ENCODE measurements at places on chromosomes 2 and 18.

GRCh38 chr2:189799531-189799930 is 15.3 kb downstream of the PMS1 start:
- no peak for DNase-seq

GRCh38 chr2:229869226-229869625 is 52.6 kb downstream of the TRIP12 start:
- no peak for DNase-seq

DNA sequence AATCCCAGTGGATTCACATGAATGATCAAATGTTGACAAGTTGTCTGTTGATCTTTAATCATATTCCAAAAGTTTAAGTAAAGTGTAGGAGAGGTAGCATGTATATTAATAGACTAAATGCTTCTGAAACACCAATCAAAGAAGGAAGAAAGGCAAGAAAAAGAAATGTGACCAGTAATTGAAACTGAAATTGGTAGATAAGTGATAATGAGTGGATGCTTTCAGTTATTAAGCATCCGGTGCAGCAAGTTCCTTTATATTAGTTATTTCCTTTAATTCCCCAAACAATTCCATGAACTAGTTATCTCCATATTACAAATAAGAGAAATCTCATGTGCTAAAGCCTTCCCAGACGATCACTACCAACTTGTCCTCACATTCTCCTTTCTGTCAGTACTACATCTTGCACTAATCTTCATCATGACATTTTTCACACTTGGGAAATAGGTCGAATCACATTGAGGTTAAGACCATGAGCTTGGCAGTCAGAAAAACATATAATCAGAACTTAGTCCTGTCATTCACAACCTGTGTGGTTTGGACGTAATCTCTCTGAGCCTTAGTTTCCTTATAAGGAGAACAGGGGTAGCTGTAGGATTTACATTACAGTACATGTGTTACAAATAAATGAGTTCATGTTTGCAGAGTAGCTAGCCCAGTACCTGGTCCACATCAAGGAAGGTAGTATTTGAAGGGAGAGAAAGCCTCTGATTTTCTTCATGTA is 182.1 kb downstream of the NOL4 start:
- no peak for DNase-seq

DNA sequence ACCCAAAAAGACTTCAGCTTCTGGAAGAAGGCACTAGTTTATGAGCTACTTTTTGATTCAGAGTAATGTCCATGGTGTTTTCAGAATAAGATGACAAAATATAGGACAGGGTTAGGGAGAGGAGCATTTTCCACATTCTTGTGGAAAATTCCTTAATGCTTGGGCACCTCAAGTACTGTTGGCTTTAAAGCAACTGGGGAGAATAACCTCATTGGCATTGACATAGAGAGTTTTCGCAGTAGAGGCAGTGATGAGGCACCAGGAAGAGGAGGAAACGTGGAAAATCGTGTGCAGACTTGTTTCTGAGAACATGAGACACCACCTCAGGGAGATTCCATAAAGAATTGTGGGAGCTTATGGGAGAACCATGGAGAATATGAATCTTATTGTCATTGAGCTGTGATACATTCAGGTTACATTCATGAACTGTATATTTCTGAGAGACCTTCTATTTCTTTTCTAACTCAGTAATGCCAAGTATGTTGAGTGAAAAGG is 929.0 kb upstream of the NRXN1 start:
- no peak for DNase-seq

GRCh38 chr2:234536178-234536965 is 39.5 kb upstream of the ARL4C start:
- DNase-seq, result peak; percentile 38

DNA sequence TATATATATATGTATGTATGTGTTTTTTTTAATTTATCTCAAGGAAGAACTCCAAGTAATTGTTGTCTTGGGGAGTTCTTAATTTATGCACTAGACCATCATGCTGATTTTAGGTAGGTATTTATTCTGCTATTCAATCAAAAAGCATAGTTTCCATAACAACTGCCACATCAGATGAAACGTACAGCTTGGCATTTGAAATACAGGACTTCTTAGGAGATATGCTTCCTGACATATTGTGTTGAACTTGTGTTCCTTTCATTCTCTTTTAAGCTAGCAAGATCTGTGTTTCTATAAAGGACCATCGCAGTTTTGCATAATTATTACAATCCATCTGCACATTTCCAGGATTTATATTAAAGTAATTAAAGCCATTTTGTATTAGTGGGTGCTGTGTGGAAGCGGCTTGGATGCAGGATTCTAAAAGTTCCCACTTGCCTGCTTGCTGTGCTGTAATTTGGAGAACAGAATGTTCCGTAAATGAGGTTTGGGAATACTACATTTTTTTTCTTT is 343.5 kb upstream of the FANCL start:
- DNase-seq, result no peak

DNA sequence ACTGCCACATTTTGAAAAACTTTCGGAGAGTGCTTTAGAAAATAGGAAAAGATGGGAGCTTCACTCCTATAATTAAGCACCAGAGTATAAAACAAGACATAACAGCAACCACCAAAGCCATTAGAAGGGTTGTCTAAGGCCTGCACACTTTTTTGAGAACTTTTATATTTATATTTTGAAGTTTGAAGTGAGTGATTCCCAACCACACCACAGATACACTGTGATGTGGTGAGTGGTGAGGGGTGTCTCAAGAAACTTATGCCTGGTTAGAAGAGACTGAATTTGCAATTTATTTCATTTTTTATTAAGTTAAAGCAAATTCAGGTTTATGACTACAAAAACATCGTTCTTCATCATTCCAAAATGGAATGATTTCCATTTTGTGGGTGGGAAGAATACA is 161.9 kb downstream of the DNAH6 start:
- DNase-seq, result no peak

GRCh38 chr2:217475101-217475500 is 527.7 kb downstream of the TNS1 start:
- DNase-seq, result no peak

GRCh38 chr2:54420524-54421172 is 35.5 kb upstream of the SPTBN1 start:
- DNase-seq, result no peak

DNA sequence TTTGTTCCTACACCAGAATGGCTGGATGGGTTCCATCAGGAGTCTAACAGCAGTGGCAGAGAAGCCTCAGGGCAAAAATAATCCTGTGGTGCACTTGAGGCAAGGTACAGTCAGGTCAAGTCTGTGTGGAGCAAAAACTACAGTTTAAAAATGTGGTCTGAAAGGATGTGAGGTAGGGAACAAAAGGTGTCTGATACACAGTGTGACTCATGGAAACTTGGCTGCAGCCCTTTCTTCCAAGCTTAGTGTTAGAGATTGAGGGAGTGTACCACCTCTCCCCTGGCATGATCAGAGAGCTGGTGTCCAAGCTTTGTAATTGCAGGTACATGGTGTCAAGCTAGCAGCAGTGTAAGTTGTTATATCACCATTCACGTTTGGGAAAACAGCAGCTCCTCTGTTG is 8.9 kb downstream of the ANKAR start:
- DNase-seq, result no peak

- no peak for DNase-seq
These were observed 783.6 kb upstream of the ZEB2 start for GRCh38 chr2:145303536-145303935.

DNA sequence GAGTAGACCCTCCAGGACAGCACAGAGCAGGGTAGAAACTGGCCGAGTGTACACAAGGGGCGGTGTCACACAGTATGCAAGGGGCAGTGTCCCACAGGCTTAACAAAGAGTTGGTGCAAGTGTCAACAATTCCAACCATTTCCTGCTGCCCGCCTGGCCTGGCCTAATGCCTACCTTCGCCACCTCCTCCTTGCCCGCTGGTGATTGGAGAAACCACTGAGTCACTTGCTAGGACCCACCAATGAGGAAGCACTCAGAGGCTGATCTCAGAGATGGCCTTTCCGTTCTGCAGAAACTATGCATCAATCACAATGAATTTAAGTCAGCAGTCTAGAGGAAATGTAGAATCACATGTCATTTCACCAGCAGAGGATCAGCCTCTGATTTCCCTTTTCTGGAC is 263.3 kb upstream of the PKDCC start:
- no peak for DNase-seq

GRCh38 chr2:101697124-101698013 is at the start of gene MAP4K4:
Gene MAP4K4 (plus strand): TSS chr2:101697707. CDS start chr2:101698081, 374 bp downstream.
- no peak for DNase-seq

DNA sequence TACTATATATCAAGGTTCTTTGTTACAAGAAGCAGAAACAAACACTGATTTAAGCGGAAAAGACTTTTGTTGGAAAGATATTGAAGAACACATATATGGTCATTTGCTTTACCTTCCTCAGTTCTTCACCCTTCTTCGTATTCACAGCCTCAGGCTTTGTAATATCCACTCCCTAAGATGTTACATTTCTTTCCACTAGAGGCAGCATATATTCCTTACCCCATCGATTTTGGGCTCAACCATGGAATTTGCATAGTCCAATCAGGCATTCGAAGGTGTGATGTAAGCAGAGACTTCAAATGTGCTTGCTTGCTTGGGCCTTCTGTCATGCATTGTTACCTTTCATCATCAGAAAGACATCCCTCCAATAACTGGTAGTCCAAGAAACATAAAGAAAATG is 287.4 kb downstream of the PID1 start:
- DNase-seq, result no peak

- no peak for DNase-seq
These were observed 21.6 kb upstream of the DSC3 start for GRCh38 chr18:31064130-31064529.

- no peak for DNase-seq
These were observed 77.2 kb downstream of the TSN start for GRCh38 chr2:121832412-121833357.

GRCh38 chr2:33903215-33903614 is 304.1 kb upstream of the FAM98A start:
- DNase-seq, result no peak

DNA sequence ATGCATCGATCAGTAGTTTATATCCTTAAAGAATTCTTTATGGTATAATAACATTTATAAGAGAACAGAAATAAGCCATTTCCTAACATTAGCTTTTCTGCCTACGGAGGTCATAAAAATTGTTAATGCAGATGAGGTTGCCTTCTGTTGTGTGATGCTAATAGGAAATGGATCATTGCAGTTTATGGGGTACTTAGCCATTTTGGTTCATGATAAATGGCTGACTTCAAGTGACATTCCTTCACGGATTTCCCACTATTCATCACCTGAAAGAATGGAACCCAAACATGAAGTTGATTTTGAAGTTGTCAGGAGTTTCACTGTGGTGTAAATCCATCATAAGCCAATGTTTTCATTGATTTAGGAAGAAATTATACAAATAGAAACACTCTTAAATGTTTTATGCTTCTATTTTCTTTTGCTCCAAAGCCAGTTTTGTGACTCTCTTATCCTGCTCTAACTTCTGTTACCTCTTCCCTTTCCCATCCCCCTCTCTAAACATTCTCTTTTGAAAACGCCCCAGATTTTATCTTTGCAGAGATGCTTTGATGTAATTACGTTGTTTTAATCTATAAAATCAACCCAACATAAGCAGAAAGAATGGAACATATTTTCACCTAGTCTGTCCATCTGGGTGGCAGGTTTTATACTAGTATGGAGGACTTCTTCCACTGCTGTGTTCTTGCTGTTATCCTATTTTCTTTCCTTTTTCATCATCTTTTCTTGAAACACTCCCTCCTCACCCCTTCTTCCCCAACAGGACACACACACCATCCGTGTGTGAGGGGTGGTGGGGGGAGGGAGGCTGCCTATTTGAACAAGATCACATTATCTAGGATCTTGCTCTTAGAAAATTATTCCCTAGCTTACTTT is 58.2 kb downstream of the GREB1L start:
- DNase-seq, result no peak

GRCh38 chr2:109185821-109186570 is 57.0 kb downstream of the SH3RF3 start:
- DNase-seq, result no peak

GRCh38 chr2:165410276-165410675 is 59.2 kb upstream of the CSRNP3 start:
- DNase-seq, result no peak

DNA sequence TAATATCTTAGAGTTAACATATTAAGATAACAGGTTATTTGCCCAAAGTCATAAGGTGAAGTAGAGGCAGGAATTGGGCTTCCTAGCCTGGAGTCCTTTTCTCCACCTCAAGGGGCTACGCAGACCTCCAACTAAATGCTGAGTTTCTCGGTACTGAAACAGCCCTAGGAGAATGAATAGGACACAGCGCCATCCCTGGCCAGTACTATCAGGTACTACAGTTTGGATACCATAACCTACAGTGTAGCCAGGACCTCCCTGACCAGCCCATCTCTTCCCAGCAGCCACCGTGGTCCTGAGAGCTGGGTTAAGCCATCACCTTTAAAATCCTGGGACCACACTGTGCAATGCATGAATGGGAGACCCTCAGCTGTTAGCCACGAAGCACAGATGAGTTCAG is 15.7 kb downstream of the CASP8 start:
- DNase-seq, result no peak

GRCh38 chr2:224909885-224910573 is 132.2 kb downstream of the DOCK10 start:
- no peak for DNase-seq

DNA sequence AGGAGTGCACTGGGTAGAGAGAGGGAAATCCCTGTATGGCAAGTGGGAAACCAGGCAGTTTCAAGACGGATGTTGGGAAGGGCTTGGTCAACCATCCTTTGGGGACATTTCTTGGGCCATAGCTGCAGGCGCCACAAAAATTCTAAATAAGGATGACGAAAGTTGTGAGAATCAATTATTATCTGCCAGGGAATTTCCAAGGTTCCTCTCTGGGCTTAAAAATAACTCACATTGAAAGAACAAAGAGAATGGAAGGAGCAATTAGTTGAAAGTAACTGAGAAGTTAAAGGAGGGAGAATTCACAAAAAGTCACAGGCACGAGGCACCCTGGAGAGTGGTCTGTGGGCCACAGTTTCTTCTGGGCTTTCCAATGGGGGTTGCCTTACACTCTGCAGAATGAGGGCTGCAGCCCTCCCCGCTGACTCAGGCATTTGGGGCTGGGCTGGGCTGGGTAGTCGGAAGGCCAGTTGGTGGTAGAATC is 195.7 kb downstream of the SMAD7 start:
- no peak for DNase-seq
